Naive thymus-derived CD4-positive, alpha-beta T cell (primary cell): ENCODE measurements at places on chromosomes 13 and 19. TPM values are rescaled to one million over a fixed set of nuclear protein-coding genes. Genes with fewer than 3 reads are reported as not detected.
A peak's percentile ranks its signal among the peaks of the same experiment; 100 is the strongest.

Gene ZNF565
- total RNA-seq: 2.7 and 3.8 TPM in 2 replicates

Gene FFAR3
- total RNA-seq: 0.91 TPM

Gene AZU1
- total RNA-seq: not detected

Gene FBN3
- not detected for total RNA-seq

Gene CASP14
- total RNA-seq: not detected

Gene RNF17
- total RNA-seq: not detected in 2 replicates

Gene WDR87
- not detected for total RNA-seq

GRCh38 chr19:28504727-28505126 lies 708.2 kb downstream of the UQCRFS1 start:
- H3K4me1 ChIP-seq: no peaks in the 10 kb centered on the region
- no peaks in the 10 kb centered on the region for H3K27me3 ChIP-seq
- H3K27ac ChIP-seq: no peak overlapping the region
- no peaks in the 10 kb centered on the region for H3K36me3 ChIP-seq

DNA sequence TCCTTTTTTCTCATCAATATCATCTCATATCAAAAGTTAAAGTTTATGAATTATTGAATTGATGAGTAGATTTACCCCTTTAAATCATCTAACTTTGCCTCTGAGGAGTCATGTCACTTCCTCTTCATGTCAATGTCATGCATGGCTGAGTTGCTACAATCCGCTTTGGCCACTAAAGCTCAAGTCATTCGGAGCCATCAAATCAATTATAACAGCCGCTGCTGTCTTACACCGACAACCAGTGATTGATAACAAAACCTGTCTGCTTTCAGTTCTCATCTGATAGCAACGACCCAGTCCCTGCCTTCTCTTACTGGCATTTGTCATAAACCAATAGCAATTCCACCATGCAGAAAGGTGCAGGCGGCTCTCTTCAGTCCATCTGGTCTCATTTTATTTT lies 429.3 kb downstream of the DIAPH3 start:
- no peak overlapping the region for H3K27ac ChIP-seq
- DNase-seq: no peak
- no peak overlapping the region for H3K4me3 ChIP-seq
- no peaks in the 10 kb centered on the region for H3K36me3 ChIP-seq
- no peaks in the 10 kb centered on the region for H3K4me1 ChIP-seq

DNA sequence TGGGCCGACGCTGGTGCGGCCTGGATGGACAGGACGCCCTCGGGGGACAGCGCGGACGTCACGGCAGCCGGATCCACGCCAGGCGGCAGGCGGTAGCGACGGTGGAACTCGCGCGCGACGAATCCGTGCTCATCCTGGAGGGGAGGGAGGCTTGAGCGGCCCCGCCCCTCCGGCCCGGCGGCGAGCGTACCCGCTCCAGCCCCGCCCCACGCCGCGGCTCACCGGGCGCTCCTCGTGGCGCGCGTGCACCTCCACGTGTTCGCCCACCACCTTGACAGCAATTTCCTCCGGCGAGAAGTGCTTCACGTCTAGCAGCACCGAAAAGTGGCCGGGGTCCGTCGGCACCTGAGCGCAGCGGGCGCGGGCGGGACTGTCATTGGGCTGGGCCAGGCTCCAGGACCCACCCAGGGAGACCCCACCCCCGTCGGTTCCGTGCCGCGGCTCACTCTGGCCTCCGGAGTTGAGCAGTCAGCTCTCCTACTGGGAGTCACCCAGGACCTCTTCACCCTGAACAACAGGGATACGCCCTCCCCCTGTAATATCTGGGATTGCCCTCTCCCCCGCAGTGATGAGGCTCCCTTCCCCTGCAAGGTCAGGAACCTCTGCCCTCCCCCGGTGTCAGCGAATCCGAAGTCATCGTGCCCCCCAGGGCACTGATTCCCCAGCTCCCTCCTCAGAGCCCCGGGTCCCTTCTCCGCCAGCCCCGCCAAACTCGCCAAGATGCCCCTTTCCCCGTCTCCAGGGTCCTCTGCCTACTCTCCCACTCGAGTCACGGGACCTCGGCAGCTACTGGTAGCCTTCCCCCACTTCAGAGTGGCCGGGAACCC lies 1.1 kb downstream of the HSPB6 start:
- H3K4me1 ChIP-seq: peaks cover 10% of the 10 kb centered on the region
- H3K36me3 ChIP-seq: no peaks in the 10 kb centered on the region
- H3K4me3 ChIP-seq: no peak overlapping the region
- H3K27ac ChIP-seq: no peak overlapping the region
- DNase-seq: peak; percentile 54

DNA sequence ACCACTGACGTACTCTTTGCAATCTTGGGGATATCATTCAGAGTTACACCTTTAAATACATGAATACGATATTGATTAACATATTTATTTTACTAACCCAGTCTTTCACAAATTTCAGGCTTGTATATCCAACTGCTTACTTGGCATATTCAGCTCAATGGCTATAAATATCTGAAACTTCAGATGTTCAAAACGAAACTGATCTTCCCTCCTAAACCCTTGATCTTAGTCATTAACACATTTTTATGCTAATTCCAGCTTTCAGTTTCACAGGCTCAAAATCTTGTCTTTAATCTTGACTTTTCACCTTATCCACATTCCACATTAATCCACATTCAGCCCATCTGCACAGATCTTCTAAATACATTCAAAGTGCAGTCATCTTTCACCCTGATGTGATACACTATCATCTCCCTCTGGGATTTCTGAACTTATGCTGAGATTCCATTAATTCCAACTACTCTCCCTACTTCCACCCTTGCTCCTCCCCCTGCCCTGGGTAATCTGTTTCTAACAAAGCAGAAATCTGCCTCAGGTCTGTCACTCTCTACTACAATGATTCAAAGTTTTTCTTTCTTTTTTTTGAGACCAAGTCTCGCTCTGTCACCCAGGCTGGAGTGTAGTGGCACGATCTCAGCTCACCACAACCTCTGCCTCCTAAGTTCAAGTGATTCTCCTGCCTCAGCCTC lies 387.2 kb downstream of the GPC5 start:
- H3K27ac ChIP-seq: no peak overlapping the region
- no peaks in the 10 kb centered on the region for H3K27me3 ChIP-seq
- no peak overlapping the region for H3K4me3 ChIP-seq
- DNase-seq: no peak

- peaks cover 5% of the 10 kb centered on the region for H3K4me1 ChIP-seq
- no peak overlapping the region for H3K27ac ChIP-seq
- DNase-seq: no peak
- no peaks in the 10 kb centered on the region for H3K36me3 ChIP-seq
Measured at GRCh38 chr13:30676672-30677071, 58.7 kb upstream of the ALOX5AP start.

GRCh38 chr13:51825681-51826254 lies 19.2 kb downstream of the TMEM272 start:
- peak; percentile 61 for DNase-seq
- H3K27me3 ChIP-seq: no peaks in the 10 kb centered on the region
- H3K4me1 ChIP-seq: peaks cover 72% of the 10 kb centered on the region
- H3K36me3 ChIP-seq: no peaks in the 10 kb centered on the region

DNA sequence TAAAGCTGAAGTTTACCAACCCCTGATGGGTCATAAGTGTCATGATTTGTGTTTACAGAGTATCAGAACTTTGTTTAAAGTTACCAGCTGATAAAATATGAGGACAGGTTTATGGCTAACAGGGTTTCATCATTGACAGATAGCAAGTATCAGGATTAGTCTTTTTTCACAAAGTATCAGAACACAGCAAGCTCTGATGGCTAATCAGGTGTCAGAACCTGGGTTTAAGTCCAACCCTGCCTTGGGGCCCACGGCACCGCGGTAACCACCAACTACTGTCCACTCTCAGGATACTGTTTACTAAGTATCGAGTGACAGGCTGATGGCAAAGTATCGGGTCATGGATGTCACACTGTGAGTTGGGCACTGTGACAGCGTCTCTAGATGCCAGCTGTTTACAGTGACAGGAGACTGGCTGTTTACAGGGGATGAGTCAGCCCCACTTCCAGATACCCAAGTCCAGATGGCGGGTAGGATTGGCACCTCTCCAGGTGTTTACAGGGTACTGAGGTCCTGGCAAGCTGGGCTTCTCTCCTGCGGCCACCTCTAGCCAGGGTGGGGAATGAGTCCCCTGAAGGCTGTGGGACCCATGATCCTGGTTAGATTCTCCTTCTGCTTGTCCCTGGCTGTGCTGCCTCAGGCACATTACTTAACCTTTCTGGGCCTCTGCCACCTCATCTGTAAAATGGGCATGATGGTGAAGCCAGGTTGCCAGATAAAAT lies 21.8 kb downstream of the ARRDC2 start:
- H3K4me1 ChIP-seq: no peaks in the 10 kb centered on the region
- DNase-seq: no peak
- no peak overlapping the region for H3K27ac ChIP-seq

DNA sequence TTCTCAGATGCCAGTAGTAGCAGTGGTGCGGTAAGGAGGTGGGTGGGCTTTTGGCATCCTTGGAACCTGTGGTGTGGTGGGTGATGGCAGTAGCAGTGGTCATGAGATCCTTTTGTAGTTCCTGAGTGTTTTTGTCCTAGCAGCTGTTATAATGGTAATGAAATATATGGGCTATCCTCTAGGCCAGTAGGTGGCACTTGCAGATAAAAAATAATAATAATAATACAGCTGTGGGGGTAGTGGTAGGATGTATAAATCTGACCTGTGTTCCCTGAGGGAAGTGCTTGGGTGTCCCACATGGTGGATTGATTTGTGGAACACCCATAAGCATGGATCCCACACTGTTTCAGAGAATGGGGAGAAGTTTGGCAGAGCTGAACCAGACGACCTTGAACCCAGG lies 334.0 kb downstream of the SLITRK5 start:
- no peak overlapping the region for H3K4me3 ChIP-seq
- no peak for DNase-seq
- H3K27ac ChIP-seq: no peak overlapping the region
- no peaks in the 10 kb centered on the region for H3K27me3 ChIP-seq
- no peaks in the 10 kb centered on the region for H3K4me1 ChIP-seq

- H3K36me3 ChIP-seq: no peaks in the 10 kb centered on the region
- H3K27ac ChIP-seq: no peak overlapping the region
- H3K27me3 ChIP-seq: no peaks in the 10 kb centered on the region
- DNase-seq: no peak
- H3K4me1 ChIP-seq: no peaks in the 10 kb centered on the region
- no peak overlapping the region for H3K4me3 ChIP-seq
Measured at GRCh38 chr13:95833719-95834118, 156.8 kb downstream of the DNAJC3 start.

GRCh38 chr19:31613683-31614219 lies 264.5 kb upstream of the TSHZ3 start:
- no peak overlapping the region for H3K4me3 ChIP-seq
- H3K27ac ChIP-seq: no peak overlapping the region
- H3K4me1 ChIP-seq: no peaks in the 10 kb centered on the region
- no peaks in the 10 kb centered on the region for H3K27me3 ChIP-seq
- H3K36me3 ChIP-seq: no peaks in the 10 kb centered on the region

- H3K27ac ChIP-seq: no peak overlapping the region
- no peaks in the 10 kb centered on the region for H3K36me3 ChIP-seq
- H3K27me3 ChIP-seq: no peaks in the 10 kb centered on the region
Measured at GRCh38 chr13:44280456-44280855, 93.2 kb upstream of the SERP2 start.

- H3K4me3 ChIP-seq: no peak within 1 kb of the TSS
- H3K27me3 ChIP-seq: no peaks in the 10 kb centered on the region
- H3K36me3 ChIP-seq: no peaks in the 10 kb centered on the region
- peaks cover 12% of the 10 kb centered on the region for H3K4me1 ChIP-seq
- no peak within 1 kb of the TSS for H3K27ac ChIP-seq
- DNase-seq: no peak
Measured at GRCh38 chr19:35291916-35292315, at the start of gene MAG. Gene MAG (plus strand): TSS chr19:35292161. CDS start chr19:35295409, 3,248 bp downstream.

- no peak for DNase-seq
- H3K4me1 ChIP-seq: no peaks in the 10 kb centered on the region
- no peaks in the 10 kb centered on the region for H3K36me3 ChIP-seq
- H3K4me3 ChIP-seq: no peak overlapping the region
- H3K27me3 ChIP-seq: no peaks in the 10 kb centered on the region
Measured at GRCh38 chr13:24644036-24644435, 36.2 kb upstream of the ATP12A start.

GRCh38 chr13:110874508-110874960 lies 40.3 kb downstream of the ANKRD10 start:
- no peak for DNase-seq
- H3K4me1 ChIP-seq: peaks cover 10% of the 10 kb centered on the region
- H3K4me3 ChIP-seq: peak overlapping the region; percentile 39
- no peak overlapping the region for H3K27ac ChIP-seq
- H3K36me3 ChIP-seq: no peaks in the 10 kb centered on the region
- H3K27me3 ChIP-seq: no peaks in the 10 kb centered on the region

DNA sequence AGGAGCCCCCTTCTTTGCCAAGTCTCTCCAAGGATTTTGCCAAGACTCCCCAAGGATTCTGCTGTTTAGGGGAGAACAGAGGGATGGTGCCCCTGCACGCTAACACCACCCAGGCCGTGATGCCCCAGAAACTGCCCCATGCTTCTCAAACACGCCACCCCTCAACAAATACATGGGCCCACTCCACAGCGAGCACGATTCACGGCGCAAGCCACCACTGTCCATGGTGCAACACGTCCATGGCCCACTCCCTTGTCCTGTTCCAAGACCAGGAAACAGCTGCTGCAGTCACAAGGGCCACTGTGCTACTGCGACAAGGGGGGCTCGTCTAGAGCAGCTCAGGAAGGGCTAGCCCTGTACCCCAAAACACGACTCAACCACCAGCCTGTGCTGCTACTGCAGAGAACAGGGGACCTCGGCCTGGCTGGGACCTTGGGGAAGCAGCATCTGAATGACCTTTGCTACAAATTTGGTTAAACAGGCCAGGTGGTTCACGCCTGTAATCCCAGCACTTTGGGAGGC lies 36.5 kb upstream of the ISYNA1 start:
- no peak for DNase-seq
- no peaks in the 10 kb centered on the region for H3K27me3 ChIP-seq
- peaks cover 66% of the 10 kb centered on the region for H3K4me1 ChIP-seq
- peaks cover 3% of the 10 kb centered on the region for H3K36me3 ChIP-seq
- no peak overlapping the region for H3K27ac ChIP-seq

- H3K36me3 ChIP-seq: no peaks in the 10 kb centered on the region
- H3K27ac ChIP-seq: no peak overlapping the region
- H3K4me3 ChIP-seq: no peak overlapping the region
- no peak for DNase-seq
- H3K4me1 ChIP-seq: no peaks in the 10 kb centered on the region
Measured at GRCh38 chr13:55410398-55411330, 1730.1 kb upstream of the PRR20A start.

GRCh38 chr19:5718037-5718578 lies 1.8 kb downstream of the LONP1 start:
- H3K27me3 ChIP-seq: no peaks in the 10 kb centered on the region
- H3K4me1 ChIP-seq: peaks cover 12% of the 10 kb centered on the region
- peaks cover 5% of the 10 kb centered on the region for H3K36me3 ChIP-seq
- peak; percentile 62 for DNase-seq
- H3K4me3 ChIP-seq: no peak overlapping the region
- peak overlapping the region; percentile 97 for H3K27ac ChIP-seq

DNA sequence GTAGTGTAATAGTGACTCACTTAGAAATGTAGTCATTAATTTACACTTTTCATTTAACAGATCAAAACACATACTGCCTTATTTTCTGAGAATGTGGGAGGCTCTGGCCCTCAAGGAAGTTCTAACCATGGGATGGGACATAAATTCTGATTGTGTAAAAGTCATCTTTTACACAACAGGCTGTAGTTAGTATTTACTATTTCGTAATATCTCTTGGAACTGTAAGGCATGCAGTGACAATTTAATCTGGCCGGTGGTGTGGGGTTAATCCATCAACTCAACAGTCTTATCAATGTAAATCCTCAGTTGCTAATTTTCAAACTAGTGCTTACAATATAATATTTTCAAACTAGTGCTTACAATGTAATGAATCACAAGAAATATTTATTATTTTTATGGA lies 1599.2 kb downstream of the EFNB2 start:
- no peak for DNase-seq
- H3K27ac ChIP-seq: no peak overlapping the region
- no peaks in the 10 kb centered on the region for H3K36me3 ChIP-seq
